ENCODE measurements at places on chromosomes 4 and X.

GRCh38 chrX:136731207-136731782, 49.4 kb downstream of the ARHGEF6 start:
- no peaks in the 10 kb centered on the region for H3K4me1 ChIP-seq
- H3K36me3 ChIP-seq: no peaks in the 10 kb centered on the region
- DNase-seq: no peak
- no peaks in the 10 kb centered on the region for H3K27me3 ChIP-seq
- H3K4me3 ChIP-seq: no peak overlapping the region

DNA sequence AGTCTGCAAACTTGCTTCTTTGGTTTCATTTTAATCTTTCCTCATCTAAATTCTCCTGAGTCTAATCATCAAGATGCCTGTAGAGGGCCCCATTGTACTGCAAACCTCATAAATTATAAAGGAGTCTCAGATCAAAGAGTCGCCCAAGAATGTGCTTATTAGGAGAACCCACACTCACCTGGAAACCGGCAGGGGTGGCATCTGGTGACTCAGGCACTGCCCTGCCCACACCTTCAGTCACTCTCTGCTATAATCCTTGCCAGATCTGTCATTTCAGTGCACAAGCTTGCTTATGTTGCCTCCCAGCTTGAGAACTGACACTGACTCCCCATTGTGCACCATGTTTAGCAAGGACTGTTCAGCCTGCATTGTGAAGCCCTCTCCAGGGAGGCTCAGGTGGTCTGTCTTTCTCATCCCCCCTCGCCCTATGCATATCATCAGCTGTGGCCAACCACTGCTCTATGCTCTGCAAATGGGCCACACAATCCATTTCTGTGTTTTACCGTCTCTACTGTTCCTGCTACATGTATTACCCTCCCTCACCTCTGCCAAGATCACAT, 12.4 kb downstream of the EPGN start:
- DNase-seq: peak; percentile 66
- no peak overlapping the region for H3K4me3 ChIP-seq
- peaks cover 17% of the 10 kb centered on the region for H3K4me1 ChIP-seq
- no peaks in the 10 kb centered on the region for H3K36me3 ChIP-seq
- no peaks in the 10 kb centered on the region for H3K27me3 ChIP-seq

DNA sequence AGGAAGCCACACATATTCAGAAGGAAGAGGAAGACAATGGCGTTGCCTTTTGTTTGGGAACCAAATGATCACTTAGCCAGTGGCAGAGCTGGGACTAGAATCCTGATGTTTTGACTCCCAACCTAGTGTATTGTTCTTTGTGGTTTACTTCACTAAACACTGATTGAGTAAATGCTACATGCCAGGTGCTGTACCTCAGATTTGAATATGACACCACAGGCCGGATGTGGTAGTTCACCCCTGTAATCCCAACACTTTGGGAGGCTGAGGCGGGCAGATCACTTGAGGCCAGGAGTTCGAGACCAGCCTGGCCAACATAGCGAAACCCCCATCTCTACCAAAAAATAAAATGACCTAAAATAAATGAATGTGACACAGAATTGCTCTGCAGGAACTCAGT, 8.4 kb downstream of the NDUFA1 start:
- peak overlapping the region; percentile 37 for H3K27ac ChIP-seq
- no peaks in the 10 kb centered on the region for H3K4me1 ChIP-seq
- H3K27me3 ChIP-seq: no peaks in the 10 kb centered on the region
- H3K4me3 ChIP-seq: no peak overlapping the region

DNA sequence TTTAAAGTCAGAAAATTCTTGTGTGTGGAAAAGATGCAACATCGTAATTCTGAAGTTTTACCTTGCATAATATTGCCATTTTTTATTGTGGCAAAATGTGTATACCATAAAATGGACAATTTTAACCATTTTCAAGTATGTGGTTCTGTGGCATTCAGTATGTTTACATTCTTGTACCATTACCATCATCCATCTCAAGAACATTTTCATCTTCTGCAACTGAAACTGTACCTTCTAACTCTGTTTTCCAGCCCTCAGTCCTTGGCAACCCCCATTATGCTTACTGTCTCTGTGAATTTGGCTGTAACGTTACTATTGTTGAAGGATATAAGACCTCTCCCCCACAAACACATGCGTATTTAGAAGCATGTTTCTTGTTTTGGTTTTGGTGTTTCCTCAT, 123.2 kb downstream of the BMPR1B start:
- H3K27ac ChIP-seq: no peak overlapping the region
- H3K4me1 ChIP-seq: no peaks in the 10 kb centered on the region
- H3K4me3 ChIP-seq: no peak overlapping the region
- H3K27me3 ChIP-seq: no peaks in the 10 kb centered on the region
- no peaks in the 10 kb centered on the region for H3K36me3 ChIP-seq

Measured in Caco-2 (cell line).